Peyer's patch (tissue), 4 donors: ENCODE measurements at places on chromosomes 11 and 22.

DNA sequence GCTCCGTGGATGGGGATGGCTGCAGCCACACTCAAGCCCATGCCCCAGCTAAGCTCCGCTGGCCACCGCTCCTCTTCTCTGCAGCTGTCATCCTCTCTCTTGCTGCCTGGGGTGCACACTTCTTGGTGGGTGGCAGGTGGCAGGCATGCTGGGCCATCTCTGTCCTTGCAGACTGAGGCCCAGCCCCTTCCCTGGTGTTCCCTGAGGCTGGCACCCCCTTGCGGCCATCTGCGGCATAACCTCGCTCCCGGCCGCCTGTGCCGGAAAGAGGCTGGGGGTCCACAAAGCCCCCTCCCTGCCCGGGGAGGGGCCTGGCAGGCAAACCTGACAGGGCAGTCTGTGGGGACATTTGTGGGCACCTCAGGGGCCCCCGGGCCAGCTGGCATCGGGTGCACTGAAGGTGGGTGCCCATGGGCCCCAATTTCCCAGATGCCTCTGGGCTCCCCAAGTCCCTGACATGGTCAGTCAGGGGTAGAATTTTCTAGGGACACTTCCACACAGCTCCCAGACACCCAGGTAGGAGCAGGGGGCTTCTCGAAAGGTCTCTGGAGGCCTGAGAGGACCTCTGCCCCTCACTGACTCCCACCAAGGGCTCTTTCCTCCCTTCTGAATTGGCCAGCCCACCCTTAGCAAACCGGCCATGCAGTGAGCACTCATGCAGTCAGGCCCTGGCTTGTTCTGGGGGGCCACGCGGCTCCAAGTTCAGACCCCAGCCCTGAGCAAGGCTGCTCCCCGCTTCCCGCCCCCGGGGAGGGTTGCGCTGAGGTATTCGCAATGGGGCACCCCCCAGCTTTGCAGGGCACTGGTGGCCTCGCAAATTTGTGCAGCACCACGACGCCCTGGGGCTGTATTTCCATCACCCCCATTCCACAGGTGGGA, 23.5 kb upstream of the TH start:
- DNase-seq = peak; percentile 56

- DNase-seq = no peak
These were observed 467 bp downstream of the EPS8L2 start for GRCh38 chr11:706439-706956.

GRCh38 chr11:94568717-94569116, 1.5 kb downstream of the PIWIL4 start:
- no peak for DNase-seq

DNA sequence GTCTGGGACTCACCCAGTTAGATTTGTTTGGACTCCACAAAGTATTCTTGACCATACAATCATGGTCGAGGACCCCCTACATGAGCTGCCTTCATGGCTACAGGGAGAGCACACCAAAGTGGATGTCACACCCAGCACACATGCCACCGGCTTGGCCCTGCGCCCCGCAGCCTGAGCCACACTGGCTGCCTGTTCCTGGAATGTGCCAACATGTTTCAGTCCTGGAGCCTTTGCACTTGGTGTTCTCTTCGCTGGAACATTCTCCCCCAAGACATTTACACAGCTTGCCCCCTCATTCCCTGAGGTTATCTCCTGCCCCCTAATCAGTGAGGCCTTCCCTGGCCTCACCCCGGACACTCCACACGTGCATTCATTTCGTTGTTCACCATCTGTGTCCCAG, 46.0 kb downstream of the PPARA start:
- DNase-seq = peak; percentile 79

- no peak for DNase-seq
These were observed 168.6 kb downstream of the ADAMTS15 start for GRCh38 chr11:130617001-130617400.

DNA sequence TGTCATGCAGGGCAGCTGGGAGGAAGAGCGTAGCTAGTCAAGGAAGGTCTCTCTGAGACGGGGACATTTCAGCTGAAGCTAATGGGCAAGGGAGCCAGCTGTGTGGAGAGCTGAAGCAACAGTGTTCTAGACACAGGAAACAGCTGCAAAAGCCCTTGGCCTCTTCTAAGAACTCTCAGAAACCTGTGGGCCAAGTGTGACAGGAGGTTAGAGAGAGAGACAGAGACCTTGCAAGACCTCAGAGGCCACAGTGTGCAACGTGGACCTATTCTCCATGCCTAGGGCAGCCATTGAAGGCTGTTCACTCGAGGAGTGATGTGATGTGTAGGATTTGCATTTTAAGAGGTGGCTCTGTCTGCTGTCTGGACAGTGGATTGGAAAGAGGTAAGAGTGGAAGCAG, 48.7 kb upstream of the TNRC6B start:
- no peak for DNase-seq

DNA sequence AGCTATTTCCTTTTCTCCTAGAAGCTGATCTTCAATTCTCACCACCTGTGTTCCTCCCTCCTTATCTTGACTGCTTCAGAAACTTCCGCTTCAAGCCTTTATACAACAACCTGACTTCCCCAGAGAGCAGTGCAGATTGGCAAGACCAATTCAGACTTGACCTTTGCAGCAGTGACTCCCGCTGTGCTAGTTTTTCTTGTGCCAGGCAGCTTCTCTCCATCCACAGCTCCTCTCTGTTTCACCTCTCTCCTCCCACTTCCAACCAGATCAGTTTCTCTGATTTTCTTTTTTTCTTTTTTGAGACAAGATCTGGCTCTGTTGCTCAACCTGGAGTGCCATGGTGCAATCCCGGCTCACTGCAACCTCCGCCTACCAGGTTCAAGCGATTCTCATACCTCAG, 74.3 kb downstream of the GRAMD1B start:
- DNase-seq = no peak

DNA sequence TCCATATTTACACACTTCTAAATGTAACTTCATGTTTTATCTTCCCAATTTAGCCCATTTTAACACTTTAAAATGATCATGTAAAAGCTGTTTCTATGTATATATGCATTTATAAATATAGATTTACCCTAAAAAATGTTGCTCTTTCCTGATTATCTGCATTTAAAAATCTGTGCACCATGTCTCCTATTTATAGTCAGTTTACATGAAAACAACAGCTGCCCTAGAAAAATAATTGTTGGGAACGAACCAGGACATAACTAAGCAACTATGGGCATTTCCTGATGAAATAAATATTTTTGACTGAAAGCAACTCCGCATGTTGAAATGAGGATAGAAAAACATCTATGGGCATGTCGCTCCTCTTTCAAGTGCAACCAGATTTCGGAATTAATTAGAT, 1368.2 kb downstream of the FAM181B start:
- no peak for DNase-seq

DNA sequence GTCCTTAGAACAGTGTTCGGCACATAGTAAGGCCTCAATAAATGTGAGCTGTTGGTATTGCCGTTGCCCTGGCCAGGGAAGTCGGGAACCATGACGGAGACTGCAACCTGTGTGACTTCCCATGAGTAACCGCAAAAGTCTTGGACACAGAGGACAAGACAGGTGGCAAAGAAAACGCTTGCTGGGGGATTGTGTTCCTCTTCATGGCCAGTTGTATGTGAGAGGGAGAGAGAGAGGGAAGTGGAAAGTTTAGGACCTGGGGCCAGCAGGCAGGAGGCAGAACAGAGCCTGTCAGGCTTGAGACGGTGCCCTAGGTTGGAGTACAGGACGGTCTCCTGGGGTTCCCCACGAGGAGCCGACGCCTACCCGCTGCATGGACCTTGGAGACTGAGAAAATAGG, 90.2 kb downstream of the CEP164 start:
- no peak for DNase-seq

DNA sequence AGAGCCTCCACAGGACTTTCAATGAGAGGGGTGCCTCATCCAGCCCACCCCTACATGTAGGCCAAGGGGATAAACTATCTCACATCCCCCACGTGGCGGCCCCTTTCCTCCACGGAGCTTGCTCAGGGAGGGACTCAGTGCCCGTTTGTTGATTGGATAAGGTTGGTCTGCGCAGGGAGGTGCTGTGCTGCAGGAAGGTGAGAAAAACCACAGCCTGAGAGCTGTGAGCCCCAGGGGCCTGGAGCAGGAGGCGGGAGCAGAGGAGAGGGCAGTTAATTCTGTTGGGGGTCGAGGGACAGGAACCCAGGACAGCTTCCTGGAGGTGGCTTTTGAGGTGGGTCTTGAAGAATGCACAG, 31.9 kb upstream of the ATXN10 start:
- no peak for DNase-seq

DNA sequence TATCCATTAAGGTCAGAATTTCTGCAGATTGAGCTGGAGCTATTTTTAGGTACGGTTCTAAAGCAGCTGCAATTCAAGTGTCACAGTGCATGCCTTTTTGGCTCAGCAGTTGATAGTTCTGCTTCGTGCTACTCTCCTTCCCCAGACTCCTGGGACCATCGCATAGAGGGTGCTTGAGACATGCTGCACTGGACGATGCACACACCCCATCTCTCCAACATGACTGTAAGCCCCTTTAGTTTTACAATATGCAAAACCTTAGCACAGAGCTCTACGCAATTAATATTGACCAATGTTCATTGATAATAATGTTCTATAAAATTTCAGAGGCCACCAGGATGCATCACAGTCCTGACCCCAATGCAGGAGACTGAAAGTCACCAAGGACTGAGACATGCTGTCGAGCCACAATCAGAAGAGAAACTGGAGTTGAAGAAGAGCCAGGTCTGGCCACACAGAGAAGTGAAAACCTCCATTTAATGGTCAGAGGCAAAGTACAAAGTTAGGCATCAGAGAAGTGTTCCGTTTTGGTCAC, 120.9 kb upstream of the ZC3H12C start:
- DNase-seq = no peak

- peak; percentile 85 for DNase-seq
These were observed 20.5 kb downstream of the EPS8L2 start for GRCh38 chr11:726278-727220.

GRCh38 chr11:24963852-24964251, 467.0 kb downstream of the LUZP2 start:
- no peak for DNase-seq

- DNase-seq = no peak
These were observed 66.8 kb downstream of the PRR5L start for GRCh38 chr11:36362902-36363301.

- no peak for DNase-seq
These were observed 56.8 kb upstream of the SHANK2 start for GRCh38 chr11:71309181-71309580.

- peak; percentile 77 for DNase-seq
These were observed 1.0 kb upstream of the RELA start for GRCh38 chr11:65663639-65664200.

GRCh38 chr22:44497218-44497904, 672 bp downstream of the RTL6 start:
- DNase-seq = no peak

- peak; percentile 12 for DNase-seq
These were observed 9.7 kb downstream of the ASCL2 start for GRCh38 chr11:2260491-2261364.

GRCh38 chr11:47400768-47401279, 7.6 kb upstream of the SLC39A13 start:
- DNase-seq = no peak

DNA sequence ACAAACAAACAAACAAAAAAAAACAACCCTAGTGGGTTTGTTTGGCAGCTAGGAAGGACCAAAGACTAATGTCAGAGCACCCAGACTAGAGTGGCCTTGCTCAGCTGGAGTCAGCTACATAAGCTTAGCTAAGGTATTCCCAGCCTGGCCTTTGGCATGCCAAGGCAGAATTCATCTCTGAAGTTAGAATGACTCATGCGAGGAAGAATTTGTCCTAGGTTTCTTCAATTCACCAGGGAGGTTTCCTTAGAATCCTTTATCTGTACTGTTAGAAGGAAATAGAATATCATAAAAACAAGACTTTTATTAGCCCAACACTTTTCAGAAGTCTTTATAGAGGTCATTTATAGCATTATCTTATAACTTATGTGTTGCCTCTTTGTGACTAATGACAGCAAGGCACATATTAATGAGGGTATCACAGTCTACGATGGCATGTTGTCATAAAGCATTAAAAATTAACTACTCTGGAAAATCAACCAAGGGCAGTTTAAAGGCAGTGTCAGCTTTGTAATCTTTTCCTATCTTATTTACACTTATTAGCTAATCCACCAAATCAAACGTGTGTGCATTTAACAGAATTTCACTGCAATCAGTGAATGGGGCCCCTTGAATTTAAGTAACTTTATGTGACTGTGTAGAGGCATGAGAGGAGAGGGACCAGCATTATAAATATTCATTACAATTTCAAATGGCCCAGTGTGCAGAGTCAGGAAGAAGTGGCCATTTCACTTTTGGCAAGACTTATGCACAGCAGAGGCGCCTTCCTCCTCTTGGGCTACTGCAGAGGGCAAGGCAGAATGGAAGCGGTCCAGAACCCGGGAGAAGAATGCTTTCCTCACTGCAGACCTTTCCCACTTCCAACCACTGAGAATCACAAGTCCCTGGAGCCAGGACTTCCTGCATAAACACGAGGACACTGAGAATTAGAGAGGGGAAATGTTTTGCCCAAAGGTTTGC, 36.3 kb downstream of the SLC5A1 start:
- DNase-seq = no peak

DNA sequence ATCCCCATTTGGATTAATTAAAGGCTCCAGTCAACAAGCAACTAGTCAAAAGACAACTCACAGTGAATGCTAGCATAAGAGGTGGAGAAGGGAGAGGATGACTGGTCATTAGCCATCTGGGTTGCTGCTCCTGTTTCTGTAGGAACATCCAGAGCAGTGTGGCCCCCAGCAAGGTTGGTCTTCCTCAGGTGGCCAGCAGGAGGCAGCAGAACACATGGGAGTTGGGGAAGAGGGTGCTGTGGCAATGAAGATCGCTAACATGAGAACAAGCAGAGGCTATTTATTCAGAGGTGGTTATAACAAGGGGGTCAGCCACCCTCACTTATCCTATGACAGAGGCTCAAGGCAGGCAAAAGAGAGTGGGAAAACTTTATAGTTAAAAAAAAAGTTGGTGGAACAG, 21.3 kb downstream of the IZUMO1R start:
- DNase-seq = no peak

DNA sequence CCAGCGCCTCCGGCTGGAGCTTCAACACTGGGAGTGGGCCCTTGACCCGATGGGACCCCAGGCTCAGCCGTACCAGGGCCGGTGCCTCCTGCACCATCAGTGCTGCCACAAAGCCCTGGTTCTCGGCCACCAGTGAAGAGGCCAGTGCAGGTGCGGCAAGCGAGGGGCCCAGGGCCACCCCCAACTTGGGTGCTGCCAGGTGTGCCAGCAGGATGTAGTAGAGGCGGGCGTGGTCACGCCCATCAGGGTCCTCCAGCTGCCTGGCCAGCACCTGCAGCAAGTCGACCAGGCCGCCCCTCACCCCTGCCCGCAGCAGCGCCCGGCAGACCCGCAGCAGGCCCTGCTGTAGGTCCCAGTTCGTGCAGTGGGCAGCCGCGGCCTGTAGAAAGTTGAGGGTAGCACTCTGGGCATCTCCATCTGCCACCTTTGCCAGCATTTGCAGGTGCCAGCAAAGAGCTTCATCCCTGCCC, 2.3 kb downstream of the AP5B1 start:
- no peak for DNase-seq

- no peak for DNase-seq
These were observed 146.5 kb downstream of the GRIK4 start for GRCh38 chr11:120658071-120658423.

DNA sequence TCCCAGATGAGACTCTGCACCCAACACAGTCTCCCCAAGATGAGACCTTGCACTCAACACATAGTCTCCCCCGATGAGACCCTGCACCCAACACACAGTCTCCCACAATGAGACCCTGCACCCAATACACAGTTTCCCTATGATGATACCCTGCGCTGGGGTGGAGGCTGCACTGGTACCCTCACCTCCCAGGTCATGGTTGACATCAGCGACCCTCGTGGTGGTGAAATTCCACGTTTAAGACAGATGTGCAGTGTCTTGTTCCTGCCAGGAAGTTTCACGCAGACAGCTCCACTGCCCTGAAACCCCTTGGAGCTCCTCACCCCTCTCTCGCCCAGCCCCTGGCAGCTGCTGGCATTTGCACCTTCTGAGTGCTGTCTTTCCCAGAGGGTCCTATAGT, 9.5 kb downstream of the MUC5AC start:
- DNase-seq = peak; percentile 27
